Panc1 (cell line): ENCODE measurements at places on chromosomes 5 and 9. TPM values are rescaled to one million over a fixed set of nuclear protein-coding genes. Genes with fewer than 3 reads are reported as not detected.
A peak's percentile ranks its signal among the peaks of the same experiment; 100 is the strongest.

DNA sequence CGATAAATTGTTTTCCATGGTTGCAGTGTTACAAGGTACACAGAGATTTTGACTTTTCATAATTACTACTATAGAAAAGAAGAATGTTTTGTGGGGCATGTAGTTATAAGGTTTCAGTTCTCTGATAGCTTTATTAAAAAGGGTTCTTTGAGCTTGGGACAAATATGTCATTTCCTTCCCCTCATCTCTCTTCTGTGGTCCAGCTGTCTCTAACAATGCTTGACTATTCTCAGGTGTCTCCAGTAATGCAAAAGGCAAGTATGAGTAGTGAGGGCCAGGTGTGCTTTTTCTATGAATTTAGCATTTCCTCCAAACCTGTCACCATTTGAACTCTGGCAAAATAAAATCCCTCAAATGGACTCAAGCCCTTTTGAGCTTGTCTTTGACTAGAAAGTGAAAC is 84.3 kb downstream of the SLF1 start:
- H3K36me3 ChIP-seq: peaks cover 2% of the 10 kb centered on the region; the same call in 1 of the 2 replicates
- no peaks in the 10 kb centered on the region for H3K27me3 ChIP-seq
- H3K4me1 ChIP-seq: no peaks in the 10 kb centered on the region; the same call in 1 of the 2 replicates
- H3K27ac ChIP-seq: no peak overlapping the region
- no peak for DNase-seq
- H3K4me3 ChIP-seq: no peak overlapping the region

GRCh38 chr5:159017786-159018185 is 81.9 kb downstream of the EBF1 start:
- no peak for DNase-seq
- no peak overlapping the region for H3K27ac ChIP-seq
- H3K4me1 ChIP-seq: no peaks in the 10 kb centered on the region
- no peak overlapping the region for H3K4me3 ChIP-seq
- no peaks in the 10 kb centered on the region for H3K36me3 ChIP-seq

Gene AMBP
- 1.7 TPM for total RNA-seq

Gene NUTM2G
- not detected for total RNA-seq

DNA sequence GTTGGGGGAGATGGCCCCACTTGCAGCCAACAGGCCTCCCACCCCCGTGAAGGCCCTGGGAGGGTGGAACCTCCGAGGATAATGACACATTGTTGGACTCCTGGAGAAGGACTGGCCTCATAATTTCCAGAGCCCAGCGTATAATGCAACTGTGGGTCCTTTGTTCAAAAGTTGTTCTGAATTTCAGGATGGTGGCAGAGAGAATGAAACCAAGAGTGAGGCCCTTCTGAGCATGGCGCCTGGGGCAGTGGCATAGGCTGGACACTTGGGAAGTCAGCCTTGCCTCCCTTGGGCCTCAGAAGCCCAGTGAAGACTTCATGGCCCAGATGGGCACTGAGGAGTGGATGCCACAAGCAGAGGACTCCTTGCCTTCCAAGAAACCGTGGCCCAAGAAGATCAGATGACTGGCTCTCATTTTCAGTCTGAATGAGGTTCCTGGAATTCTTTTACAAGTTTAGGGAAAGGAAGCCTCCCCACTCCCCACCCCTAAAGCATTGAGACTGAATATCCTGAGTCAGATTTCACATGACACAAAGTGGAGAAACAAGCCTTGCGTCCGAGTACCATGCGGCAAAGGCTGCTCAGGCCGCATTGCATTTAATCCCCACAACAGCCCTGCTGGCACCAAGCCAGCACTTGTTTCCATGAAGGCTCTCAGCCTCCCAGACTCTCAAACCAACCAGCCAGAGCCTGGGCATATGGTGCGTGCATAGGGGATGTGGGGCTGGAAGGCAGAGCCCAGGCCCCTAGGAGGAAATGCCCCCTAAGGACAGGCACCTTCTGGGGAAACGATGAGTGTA is 96.7 kb upstream of the SMIM23 start:
- H3K36me3 ChIP-seq: no peaks in the 10 kb centered on the region
- no peak for DNase-seq
- no peaks in the 10 kb centered on the region for H3K4me1 ChIP-seq
- no peak overlapping the region for H3K27ac ChIP-seq
- H3K27me3 ChIP-seq: 0 out of 2 replicates have a peak, but pooled peaks cover 2% of the 10 kb centered on the region
- no peak overlapping the region for H3K4me3 ChIP-seq

DNA sequence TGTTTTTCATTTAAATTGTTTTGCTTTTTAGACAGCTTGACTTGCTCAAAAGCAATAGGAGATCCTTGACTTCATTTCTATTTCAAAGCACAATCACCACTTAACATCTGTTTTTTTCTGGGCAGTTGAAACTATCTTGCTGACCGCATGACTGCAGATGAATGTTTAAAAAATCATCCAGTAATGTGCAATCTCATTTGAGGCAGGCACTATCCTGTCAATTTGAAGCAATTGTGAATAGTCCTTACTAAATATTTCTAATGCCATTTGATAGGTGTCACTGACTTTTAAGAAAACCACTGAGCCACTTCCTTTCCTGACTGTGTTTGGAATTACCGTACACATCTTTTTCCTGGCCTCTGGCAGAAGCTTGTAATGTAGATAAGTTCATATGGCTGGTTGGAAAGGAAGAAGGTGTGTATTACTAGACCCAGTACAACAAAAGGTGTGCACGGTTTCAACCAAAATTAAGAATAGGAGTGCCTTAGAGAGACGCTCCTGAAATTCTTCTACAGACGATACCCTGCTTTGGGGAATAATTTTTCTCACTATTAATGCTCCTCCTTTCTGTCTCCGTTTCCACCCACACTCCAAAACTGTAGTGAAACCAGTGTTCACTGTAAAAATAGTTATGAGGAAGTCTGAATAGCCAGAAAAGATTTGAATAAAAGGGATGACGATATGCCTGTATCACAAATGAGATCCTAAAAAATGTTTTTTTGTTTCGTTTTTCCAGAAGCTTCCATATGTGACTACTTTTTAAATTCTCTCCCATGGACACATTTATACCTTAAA is 136.7 kb upstream of the MOCS2 start:
- no peak overlapping the region for H3K27ac ChIP-seq
- peaks cover 2% of the 10 kb centered on the region; the same call in 1 of the 2 replicates for H3K27me3 ChIP-seq
- H3K36me3 ChIP-seq: no peaks in the 10 kb centered on the region
- no peaks in the 10 kb centered on the region; the same call in 1 of the 2 replicates for H3K4me1 ChIP-seq
- no peak for DNase-seq

Gene SLC45A2
- not detected for total RNA-seq

- no peaks in the 10 kb centered on the region for H3K36me3 ChIP-seq
- peaks cover 5% of the 10 kb centered on the region; the same call in 1 of the 2 replicates for H3K4me1 ChIP-seq
- peak overlapping the region; percentile 15; the same call in 1 of the 2 replicates for H3K27ac ChIP-seq
These were observed 37.4 kb downstream of the ARHGEF37 start for GRCh38 chr5:149618581-149619248.

GRCh38 chr9:121299467-121300282 is 31.7 kb downstream of the GSN start:
- no peak for DNase-seq
- H3K27me3 ChIP-seq: no peaks in the 10 kb centered on the region
- H3K27ac ChIP-seq: peak overlapping the region; percentile 91
- H3K4me3 ChIP-seq: peak overlapping the region; percentile 43
- H3K4me1 ChIP-seq: peaks cover 48% of the 10 kb centered on the region
- H3K36me3 ChIP-seq: no peaks in the 10 kb centered on the region

DNA sequence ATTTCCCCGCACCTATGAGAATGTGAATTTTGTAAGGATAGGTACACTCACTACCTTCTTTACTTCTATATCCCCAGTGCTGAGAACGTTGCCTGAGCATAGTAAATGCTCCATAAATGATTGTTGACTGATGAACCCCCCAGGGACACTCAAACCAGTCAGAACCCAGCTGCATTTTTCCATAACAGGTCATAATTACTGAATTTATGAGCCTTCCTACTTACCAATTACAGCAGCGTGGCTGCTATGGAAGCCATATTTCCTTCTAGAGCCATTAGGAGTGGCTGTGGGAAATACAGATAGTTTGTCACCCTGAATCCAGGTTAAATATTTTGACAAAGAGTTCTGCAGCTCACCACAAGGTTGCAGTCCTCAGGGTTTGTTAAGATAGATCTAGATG is 135.0 kb downstream of the TAF11L14 start:
- no peak overlapping the region for H3K4me3 ChIP-seq
- H3K27ac ChIP-seq: no peak overlapping the region
- H3K4me1 ChIP-seq: no peaks in the 10 kb centered on the region
- no peak for DNase-seq
- H3K36me3 ChIP-seq: no peaks in the 10 kb centered on the region
- H3K27me3 ChIP-seq: no peaks in the 10 kb centered on the region

Gene EFNA5
- 30.5 TPM for total RNA-seq

DNA sequence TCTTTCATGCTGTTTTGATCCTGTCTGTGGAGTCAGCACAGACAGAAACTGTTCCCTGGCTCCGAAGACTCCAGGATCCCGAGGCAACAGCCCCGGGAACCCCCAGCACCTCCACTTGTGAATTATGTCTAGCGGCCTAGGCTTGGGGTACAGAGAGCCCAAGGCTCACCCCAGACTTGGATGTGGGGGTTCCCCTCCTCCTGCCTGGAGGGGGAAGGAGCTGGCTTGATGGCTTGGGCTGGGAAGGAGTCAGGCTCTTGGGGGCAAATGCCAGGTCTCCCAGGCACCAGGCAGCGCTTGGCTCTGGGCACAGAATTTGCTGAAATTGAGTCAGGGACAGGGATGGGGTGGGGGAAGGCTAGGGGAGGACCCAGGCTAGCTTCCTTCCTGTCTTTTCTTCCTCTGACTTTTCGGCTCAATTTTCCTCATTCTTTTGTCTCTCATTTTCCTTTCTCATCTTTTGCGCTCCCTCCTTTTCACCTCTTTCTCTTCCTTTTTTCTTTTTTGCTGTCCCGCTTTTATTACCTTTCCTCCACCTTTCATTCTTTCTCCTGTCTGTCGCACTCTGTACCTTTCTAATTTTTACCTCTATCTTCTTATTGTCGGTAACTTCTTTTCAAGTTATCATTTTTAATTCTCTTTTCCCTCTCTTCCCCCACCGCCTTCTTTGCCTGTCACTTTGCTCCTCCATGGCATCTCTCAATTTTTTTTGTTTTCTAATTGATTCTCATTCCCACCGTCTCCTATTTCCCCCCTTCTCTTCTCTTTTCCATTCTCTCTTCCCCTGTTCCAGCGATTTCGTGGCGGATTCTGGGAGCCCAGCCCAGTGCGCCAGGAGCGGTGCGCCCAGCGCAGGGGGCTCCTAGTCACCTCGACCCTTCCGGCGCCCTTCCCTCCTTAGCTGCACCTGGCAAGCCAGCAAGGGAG is 10.5 kb downstream of the MSX2 start:
- H3K27ac ChIP-seq: no peak overlapping the region; the same call in 1 of the 2 replicates
- peaks cover 20% of the 10 kb centered on the region for H3K4me1 ChIP-seq
- peaks cover 3% of the 10 kb centered on the region; the same call in 1 of the 2 replicates for H3K27me3 ChIP-seq
- peak overlapping the region; percentile 89 for H3K4me3 ChIP-seq
- H3K36me3 ChIP-seq: no peaks in the 10 kb centered on the region

DNA sequence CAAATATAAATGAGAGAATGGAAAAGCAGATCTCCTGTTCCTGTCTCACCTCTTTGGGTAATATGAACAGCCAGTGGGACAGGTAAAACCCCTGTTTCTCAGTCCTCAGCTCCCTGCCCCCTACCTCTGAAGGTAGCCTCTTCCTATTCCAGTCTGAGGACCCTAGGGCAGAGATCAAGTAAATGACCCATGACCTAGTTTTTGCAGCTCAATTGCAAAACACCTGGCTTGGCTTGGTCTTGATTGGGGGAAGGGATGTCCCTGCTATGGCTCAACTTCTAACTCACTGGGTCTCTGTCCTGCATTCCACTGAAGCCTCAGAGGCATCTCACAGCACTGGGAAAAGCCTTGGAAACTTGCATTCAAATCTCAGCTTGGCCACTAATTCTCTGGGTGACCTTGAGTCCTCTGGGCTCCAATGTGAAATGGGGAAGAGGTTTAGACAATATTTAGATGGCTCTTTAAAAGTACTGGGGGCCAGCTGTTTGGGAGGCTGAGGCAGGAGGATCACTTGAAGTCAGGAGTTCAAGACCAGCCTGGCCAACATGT is 1.6 kb upstream of the GALT start:
- H3K36me3 ChIP-seq: no peaks in the 10 kb centered on the region
- no peak for DNase-seq

GRCh38 chr9:109817146-109817845 is 37.3 kb downstream of the PALM2AKAP2 start:
- H3K27me3 ChIP-seq: no peaks in the 10 kb centered on the region
- no peak for DNase-seq
- no peaks in the 10 kb centered on the region for H3K36me3 ChIP-seq
- H3K4me1 ChIP-seq: no peaks in the 10 kb centered on the region

GRCh38 chr9:84821431-84821830 is 151.9 kb downstream of the NTRK2 start:
- no peak for DNase-seq
- H3K27me3 ChIP-seq: no peaks in the 10 kb centered on the region
- H3K36me3 ChIP-seq: no peaks in the 10 kb centered on the region
- H3K4me1 ChIP-seq: no peaks in the 10 kb centered on the region

DNA sequence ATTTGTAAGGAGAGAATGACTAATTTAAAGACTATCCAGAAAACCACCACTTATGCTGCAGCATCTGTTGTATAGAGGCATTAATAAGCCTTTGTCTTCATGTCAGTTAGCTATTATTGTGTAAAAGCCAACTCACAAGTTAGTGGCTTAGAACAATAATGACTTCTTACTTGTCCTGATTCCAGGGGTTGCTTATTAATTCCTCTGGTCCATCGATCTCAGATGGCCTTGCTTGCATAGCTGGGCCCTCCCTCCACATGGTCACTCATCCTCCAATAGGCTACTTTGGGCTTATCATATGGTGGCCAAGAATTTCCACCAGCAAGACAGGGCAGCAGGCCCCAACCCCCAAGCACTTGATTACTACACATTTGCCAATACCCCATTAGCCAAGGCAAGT is 44.5 kb upstream of the STK32A start:
- no peak overlapping the region for H3K4me3 ChIP-seq
- H3K27me3 ChIP-seq: no peaks in the 10 kb centered on the region; the same call in 1 of the 2 replicates
- H3K36me3 ChIP-seq: no peaks in the 10 kb centered on the region
- DNase-seq: no peak
- no peak overlapping the region for H3K27ac ChIP-seq

DNA sequence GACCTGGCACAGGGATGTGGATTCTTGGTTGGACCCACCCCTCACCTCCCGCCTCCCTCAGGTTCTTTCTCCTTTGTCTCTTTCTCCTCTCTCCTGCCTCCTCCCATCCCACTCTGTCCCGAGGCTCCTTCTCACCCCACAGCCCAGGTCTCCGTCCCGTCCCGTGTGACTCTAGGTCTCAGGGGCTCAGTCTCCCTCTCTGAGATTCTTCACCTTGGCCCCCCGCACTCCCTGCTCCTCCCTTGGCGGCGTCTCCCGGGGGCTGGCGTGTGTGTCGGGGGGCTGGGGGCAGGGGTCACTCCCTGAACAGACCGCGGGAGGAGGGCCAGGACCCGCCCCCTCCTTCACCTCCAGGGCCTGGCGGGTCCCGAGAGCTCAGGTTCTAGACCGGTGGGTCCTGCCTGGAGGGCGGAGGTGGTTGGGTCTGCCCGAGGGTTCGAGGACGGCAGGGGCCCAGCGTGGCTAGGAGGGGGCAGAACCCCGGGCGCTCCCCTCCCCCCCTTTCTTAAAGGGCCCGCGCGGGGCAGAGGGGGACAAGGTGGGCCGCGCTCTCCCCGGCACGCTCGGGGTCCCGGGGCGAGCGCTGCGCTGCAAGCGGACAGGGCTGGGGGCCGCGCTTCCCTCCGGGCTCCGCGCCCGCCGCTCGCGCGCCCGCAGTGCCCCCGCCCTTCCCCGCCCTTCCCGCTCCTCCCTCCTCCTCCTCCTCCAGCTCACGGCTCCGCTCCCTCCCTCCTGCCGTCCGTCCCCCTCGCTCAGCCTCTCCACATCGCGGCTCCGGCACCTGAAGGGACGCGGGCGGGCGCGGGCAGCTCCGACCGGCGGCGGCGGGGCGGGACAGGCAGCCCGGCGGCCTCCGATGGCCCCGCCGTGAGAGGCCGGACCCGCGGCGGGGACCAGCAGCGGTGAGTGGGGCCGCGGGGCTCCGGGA is at the start of gene PSD2:
Gene PSD2, plus strand, starts transcription at position 735 of the 928 bp plus-strand sequence. CDS start 13,633 bp downstream, outside the sequence.
- DNase-seq: no peak
- H3K27me3 ChIP-seq: peaks cover 13% of the 10 kb centered on the region
- peaks cover 4% of the 10 kb centered on the region; the same call in 1 of the 2 replicates for H3K4me1 ChIP-seq
- H3K4me3 ChIP-seq: peak within 1 kb of the TSS; percentile 38
